ENCODE measurements at places on chromosomes 2 and 18.

DNA sequence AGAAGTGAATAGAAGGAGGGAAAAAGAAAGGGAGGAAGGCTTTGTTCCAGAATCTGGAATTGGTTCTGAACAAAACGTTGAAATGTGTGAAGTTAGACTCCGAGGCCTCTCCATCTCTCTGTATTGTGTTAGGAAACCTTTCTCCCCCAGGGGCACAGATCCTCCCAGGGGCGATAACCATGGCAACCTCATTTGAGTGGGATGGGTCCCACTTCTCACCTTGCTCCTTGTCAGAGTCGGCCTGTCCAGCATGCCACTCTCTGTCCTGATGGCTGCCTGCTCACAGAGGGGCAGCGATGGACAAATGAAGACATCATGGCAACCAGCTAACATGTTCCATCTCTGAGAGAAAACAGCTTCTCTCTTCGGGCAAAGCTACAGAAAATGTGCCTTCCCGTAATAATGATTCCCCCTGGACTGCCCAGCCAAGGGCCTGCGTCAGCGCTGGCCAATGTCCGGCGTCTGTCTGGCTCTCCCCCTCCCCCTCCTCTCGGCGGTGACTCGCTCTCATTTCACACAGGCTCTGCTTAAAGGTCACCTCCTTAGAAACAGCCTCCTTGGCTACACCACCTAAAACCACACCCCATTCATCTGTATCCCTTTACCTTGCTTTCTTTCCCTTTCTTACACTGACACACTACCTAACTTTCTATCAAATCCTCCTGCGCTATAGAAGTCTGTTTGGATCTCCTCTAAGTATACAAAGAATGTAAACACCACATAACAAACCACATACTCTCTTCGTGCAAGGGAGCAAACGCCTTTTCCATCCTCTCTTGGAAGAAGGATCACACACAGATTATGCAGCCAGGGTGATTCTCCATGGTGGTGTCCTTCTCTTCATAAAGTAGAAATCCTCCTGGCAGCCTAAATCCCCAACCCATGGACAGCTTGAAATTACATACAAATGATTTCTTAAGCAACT is 32.1 kb upstream of the TTC39C start:
- no peak for DNase-seq

GRCh38 chr2:229586012-229586411 is 128.3 kb downstream of the DNER start:
- no peak for DNase-seq

DNA sequence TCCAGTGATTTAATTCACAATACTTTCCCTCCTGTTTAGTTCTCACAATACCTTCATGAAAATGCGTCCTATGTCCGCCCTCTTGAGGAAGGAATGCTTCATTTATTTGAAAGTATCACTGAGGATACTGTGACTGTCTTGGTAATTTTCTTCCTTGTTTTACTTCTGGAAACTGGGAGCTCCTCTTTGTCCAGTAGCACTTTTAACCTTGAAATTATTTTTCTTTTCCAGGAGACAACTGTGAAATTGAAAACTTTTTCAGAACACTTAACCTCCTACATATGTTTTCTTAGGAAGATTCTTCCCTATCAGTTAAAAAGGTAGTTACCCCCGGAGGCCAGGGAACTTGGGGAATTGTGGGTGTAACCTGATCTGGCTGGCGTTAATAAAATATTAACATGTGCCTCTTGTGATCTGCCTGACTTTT is 58.9 kb upstream of the STON1 start:
- DNase-seq, result no peak

GRCh38 chr2:163649080-163649479 is 86.7 kb downstream of the FIGN start:
- no peak for DNase-seq

GRCh38 chr2:45595721-45596435 is 15.2 kb downstream of the SRBD1 start:
- peak; percentile 69 for DNase-seq

DNA sequence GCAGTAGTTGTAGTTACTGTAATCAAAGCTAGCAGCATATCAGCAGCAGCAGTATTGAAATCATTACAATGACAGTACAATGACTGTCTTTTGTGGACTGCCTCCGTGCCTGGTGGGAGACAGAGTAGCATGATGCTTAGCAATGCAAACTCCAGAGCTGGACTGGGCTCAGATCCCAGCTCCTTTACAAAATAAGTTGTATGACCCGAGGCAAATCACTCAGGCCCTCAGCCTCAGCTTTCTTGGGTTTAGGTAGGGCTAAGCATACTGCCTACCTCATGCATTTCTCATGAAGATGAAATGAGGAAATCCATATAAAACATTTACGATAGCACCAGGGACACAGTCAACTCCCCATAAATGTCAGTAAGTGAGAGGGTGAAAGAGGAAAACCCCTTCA is 170.7 kb downstream of the TTC32 start:
- DNase-seq, result no peak

- no peak for DNase-seq
Observed at GRCh38 chr18:33307520-33307919, 133.0 kb downstream of the CCDC178 start.

DNA sequence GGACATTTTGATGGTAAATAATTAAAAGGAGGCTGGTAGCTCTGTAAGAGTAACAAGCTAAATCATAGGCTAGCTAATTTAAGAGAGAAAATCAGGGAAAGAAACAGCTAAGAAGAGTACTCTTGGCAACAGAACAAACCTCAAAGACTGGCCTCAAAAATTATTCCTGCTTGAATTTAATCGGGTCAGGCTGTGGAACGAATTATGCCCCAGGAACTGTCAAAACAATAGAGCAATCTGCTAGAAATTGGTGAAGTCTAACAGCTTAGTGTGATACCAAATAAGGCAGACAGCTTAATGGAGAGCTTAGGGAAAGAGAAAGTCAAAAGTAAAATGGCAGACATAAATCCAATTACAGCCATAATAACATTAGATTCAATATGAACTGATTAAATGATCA is 215.7 kb downstream of the MREG start:
- no peak for DNase-seq

DNA sequence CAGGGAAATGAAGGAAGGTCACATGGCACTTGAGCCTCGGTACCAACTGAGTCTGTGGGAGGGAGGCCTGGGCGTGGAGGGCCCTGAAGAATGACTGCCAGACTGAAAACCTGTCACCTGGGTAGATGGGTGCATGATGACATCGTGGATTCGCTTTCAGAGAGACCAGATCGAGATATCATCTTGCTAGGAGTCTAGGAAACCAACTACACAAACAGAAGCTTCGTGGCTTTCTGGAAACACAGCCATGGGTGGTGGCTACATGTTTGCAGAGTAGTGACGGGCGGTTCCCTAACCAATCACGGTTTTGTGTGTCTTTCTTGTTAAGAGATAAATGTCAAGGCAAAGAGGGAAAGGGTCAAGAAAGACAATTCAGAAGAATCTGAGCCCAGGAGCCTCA is 155.0 kb downstream of the EIPR1 start:
- DNase-seq, result no peak

DNA sequence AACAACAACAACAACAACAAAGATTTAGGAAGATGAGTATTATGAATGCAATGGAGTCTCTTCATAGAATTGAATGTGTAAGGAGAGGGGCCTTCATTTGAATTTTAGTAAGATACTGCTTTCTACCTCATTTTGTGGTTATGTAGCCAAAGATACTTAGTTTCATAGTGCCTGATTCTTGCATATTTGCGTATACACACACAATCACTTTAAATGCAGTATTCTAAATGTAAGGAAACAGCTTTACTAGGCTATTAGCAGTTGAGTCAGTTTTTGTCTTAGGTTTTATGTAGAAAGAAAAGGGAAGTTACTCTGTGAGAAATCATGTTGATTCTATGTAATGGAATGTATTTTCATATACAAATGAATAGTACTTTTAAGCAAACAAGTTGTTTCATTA is 80.5 kb downstream of the HAUS1 start:
- DNase-seq, result no peak

GRCh38 chr18:923144-923866 is 18.6 kb downstream of the ADCYAP1 start:
- no peak for DNase-seq

DNA sequence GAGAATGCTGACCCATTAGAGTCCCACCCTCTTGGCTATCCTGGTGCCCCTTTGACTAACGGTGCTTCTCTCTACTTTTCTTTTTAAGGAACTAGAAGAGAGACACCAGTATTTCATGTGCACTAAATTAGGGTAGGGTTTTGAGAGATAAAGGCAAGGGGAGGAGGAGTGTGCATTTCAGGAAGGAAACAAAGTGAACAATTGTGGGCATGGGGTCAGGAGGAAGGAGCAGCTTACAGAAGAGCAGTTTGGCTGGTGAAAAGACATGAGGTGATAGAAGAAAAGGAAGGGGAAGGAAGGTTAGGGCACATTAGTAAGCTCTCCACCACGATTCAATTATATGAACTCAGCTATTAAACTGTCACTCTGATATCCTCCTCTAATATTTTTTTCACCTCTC is 105.8 kb upstream of the CTAGE1 start:
- no peak for DNase-seq

GRCh38 chr2:200306931-200307723 is 634 bp downstream of the SPATS2L start:
- DNase-seq, result peak; percentile 70

- DNase-seq, result no peak
Observed at GRCh38 chr2:48587560-48587959, 30.1 kb upstream of the GTF2A1L start.

DNA sequence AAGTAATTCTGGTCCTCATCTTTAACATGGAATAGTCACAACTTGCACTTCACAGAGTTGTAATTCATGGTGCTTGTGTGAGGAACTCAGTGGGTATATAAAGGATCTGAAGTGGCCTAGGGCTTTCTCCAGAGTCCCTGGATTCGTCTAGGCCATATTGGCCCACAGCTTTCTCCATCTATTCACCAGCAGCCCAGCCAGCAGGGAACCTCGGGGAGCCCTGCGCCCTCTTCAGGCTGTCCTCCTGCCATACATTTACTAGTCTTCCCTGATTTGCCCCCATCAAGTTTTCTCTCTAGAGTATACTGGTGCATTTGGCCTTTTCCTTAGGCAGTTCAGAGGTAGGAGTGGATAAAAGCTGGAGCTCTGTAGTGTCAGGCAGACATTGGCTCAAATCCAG is 278.3 kb downstream of the MYCN start:
- no peak for DNase-seq

GRCh38 chr18:5410582-5410981 is 115.1 kb upstream of the ZBTB14 start:
- no peak for DNase-seq
